Activated T-cell treated with anti-CD3 and anti-CD28 coated beads for 4 hours (primary cell): ENCODE measurements at places on chromosomes 2 and 18.

DNA sequence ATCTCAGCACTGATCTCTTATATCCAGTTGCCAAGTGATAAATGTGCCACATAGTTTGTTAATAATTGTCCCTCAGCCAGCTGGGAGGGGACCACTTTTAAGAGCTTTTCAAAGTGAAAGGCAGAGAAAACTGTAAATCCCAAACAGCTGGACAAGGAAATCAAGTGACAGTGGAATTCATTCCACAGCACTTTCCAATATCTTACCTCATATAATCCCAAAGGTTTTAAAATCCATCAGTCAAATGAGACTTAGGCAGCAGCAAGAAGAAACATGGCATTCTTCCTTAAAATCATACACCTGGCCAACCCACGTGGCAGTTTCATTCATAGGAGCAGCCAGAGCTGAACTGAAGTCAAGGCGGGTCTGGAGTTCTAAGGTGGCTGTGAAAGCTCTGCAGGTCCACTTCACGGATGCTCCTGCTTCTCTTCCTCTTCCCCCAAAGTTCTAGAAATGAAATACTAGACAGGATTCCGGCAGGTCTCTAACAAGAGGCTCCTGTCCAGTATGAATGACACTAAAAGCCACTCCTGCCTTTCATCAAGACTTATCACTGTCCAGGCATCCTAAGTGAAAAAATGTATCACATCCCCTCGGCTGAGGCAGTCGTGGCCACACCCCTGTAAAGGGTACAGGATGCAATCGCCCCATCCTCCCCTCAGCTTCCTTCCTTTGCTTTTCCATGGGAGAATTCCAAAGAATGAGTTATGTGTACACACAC, 190.4 kb upstream of the STK17B start:
- no peak for DNase-seq

GRCh38 chr2:23843051-23843976, 83.6 kb downstream of the ATAD2B start:
- no peak for DNase-seq

GRCh38 chr2:217551252-217551899, 451.4 kb downstream of the TNS1 start:
- DNase-seq = no peak

DNA sequence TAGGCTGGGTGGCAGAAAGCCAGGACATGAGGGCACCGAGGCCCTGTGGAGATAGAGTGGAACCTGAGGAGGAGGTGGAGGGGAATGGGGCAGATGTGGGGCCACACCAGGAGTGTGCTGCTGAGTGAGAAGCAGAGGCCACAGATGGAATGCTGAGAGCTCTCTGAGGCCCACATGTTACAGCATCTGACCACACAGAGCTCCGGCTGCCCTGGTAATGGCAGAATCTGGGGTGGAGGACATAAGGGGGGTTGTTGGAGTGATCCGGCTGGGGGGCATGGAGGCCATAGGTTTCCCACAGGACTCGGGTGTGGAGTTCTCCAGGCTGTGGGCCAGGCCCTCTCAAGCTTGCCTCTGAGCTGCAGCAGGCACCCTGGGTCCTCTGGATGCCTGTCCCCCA, 3.8 kb downstream of the MZT2B start:
- DNase-seq = no peak

DNA sequence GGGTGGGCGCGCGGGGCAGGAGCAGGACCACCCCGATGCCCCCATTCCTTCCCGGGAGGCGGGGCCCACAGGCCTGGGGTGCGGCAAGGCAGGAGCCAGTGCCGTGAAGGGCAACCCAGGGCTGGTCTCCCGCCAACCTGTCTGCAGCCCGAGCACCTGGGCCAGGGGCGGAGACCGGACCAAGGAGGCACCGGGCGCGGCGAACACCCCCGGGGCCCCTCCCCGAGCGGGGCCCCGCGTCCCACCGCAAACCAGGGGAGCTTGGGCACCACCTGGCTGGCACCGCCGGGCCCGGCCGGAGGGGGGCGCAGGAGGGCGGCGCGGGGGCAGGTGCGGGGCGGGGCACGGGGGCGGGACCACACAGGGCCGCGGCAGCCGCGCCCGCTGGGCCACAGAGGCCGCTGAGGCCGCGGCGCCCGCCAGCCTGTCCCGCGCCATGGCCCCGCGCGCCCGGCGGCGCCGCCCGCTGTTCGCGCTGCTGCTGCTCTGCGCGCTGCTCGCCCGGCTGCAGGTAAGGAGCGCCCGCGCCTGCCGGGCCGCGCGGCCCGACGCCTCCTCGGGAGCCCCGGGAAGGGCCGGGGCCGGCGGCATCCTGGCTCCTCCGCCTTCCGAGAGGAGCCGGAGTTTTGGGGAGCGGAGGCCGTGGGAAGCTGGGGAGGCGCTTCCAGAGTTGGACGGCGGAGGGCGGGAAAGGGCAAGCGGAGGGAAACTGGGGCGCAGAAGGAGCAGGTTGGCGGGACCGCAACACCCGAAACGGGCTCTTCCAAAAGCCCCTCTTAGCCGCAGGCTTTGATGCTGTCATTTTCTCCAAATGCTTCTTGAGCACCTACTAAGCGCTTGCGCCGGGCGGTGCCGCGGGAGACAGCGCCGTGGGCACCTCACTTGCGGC, at the start of gene TNFRSF11A:
TSS of gene TNFRSF11A (plus strand) at position 394 of the 889 bp plus-strand sequence. CDS start at position 437, 43 bp downstream.
- peak; percentile 53 for DNase-seq

- no peak for DNase-seq
Observed at GRCh38 chr18:46466234-46467160, 190.5 kb downstream of the LOXHD1 start.

GRCh38 chr18:42310956-42311355, 355.9 kb downstream of the PIK3C3 start:
- no peak for DNase-seq

GRCh38 chr18:27887711-27888495, 289.0 kb downstream of the CDH2 start:
- no peak for DNase-seq

GRCh38 chr2:227163998-227164762, at the start of the genes COL4A3 and COL4A4:
TSS of gene COL4A3 (plus strand) at chr2:227164624. CDS start at chr2:227164727, 103 bp downstream.
TSS of gene COL4A4 (minus strand) at chr2:227164205. CDS start at chr2:227147483, 16,722 bp downstream.
- no peak for DNase-seq

- no peak for DNase-seq
Observed at GRCh38 chr2:224426656-224427055, 24.7 kb upstream of the FAM124B start.

DNA sequence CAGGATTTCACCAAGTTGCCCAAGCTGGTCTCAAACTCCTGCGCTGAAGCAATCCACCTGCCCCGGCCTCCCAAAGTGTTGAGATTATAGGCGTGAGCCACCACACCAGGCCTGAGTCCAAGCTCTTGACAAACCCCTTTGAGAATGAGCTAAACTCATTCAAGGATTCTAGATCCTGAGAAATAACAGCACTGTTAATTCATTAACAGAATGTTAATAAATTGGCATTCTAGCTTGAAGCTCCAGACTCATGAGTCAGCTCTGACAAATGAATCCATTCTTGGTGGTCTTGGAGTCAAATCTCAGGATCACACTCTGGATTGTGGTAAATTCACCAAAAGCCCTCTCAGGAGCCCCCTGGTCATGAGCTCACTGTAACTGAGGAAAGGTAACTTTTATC, 1.8 kb downstream of the NARS1 start:
- no peak for DNase-seq

- DNase-seq = no peak
Observed at GRCh38 chr2:27122791-27123190, 824 bp upstream of the ABHD1 start.

DNA sequence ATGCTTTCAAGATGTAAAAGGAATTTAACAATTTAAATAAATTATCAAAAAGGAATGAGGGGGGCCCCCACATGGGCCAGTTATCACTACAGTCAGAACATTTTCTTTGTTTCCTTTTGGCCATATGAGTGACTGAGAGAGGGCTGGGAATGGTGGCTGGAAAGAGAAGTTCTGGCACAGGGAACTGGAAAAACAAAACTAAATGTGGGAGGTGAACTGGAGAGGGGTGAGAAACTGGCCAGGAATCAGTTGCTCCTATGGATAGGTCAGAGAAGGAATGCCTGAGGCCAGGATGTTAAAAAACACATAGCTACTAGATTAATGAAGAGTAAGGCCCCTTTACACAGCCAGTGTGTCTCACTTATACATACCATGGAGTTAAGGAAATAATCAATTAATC, 121.0 kb downstream of the RBMS1 start:
- no peak for DNase-seq
